NCI-H510A (cell line): ENCODE measurements at places on chromosomes 6 and 20.

DNA sequence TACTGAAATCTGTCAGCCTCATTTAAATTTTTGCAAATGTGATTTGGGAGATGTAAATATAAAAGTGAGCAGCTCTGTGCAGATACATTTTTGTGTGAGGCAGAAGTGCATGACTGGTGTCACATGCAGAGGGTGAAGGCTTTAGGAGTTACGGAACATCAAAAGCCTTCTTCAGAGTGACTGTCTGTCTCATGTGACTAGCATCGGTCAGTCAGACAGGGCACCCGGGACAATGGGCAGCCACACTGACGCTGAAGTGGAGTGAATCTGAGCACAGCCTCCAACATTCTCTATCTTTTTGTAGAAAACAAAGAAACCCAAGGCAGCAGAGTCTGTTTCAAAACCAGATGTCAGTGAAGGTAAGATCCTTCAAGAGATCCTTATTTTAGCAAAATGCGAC is 7.9 kb upstream of the FAM209A start:
- DNase-seq, result no peak

DNA sequence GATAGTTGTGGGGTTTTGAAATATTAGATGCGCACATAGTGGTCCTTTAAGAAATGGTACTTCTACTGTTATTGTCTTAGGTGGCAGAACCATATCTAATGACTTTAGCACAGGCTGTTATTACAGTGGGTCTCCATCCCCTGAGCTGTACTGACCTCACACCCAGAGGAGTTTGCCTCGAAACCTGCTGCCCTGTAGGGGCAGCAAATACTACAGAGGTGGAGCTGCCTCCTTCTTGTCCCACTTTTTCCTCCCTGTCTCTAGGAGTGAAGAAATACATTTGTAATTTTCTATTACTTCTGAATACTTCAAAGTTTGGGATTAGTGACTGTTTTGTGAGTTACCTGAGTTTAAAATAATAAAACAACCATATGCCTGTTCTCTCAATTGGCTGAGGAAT is 8.2 kb downstream of the TRIM31 start:
- no peak for DNase-seq

DNA sequence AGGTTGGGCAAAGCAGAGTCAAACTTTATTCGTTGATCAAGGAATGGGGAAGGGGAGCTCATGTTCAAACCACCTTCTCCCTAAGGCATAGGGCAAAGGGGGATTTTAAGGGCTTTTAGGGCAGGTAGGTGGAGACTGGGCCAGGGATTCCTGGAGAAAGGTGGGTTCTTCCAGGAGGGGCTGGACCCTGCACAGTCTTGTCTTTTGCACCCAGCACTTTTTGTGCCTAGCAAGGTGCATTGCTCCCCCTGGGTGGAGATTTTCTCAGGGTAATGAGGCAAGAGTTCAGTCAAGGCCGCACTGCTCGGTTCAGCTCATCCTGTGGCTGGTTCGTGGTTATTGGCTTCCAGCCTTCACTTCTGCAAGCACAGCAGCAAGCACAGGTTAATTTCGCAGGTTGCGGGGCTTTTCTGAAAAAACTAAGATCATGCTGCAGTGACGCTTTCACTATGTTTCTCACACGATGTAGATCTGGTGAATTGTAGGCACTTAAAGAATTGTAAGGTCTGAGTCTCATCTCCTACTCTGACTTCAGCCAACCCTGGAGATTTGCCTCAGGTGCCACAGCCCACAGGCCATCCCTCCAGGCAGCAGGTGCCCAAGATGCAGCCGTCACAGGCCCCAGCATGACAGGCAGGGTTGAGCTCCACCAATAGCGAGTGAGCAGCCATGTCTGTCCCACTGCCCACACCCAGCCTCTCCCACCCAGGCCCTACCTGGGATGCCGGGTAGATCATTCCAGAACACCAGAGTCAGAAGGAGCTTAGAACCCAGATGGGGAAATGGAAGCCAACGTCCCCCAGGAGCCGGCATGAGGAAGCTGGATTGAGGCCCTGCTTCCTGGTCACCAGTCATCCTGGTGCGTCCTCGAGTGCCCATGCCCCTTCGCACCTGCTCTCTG is 37.1 kb downstream of the SUN5 start:
- DNase-seq, result no peak

- DNase-seq, result no peak
Observed at GRCh38 chr6:105184921-105185320, 5.1 kb upstream of the POPDC3 start.

GRCh38 chr6:161085246-161085645 is 93.7 kb downstream of the MAP3K4 start:
- no peak for DNase-seq

- DNase-seq, result no peak
Observed at GRCh38 chr20:1667502-1668085, 10.0 kb upstream of the SIRPG start.

DNA sequence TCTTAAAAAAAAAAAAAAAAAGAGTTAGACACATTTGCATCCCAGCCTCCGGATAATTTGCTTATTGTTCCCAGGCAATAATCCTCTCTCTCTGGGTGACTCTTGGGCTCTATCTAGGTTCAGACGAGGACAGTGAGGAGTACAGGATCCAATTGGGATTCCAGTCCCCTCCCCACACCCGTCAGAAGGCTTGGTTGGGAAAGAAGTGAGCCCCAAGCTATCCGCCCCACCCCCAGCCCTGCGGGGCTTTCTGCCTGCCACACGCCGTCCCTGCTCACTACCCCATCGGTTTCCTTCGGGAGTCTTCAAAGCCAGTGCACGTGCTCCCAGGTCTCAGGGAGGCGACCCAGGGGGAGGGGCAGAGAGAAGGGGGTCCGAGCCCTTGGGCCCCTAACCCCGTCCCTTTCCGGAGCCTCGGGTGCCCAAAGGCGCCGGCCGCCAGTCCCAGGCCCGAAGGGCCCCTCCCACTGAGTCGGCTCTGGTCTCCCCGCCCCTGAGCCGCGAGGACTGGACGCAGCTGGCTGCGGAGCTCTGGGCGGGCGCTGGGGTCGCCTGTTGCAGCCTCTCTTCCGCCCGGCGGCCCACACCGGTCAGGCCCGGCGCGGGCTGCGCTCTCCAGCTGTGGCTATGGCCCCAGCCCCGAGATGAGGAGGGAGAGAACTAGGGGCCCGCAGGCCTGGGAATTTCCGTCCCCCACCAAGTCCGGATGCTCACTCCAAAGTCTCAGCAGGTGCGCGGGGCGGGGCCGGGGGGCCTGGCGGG is 2.5 kb downstream of the MYMX start:
- peak; percentile 90 for DNase-seq

GRCh38 chr6:44712353-44713111 is 325.0 kb downstream of the CDC5L start:
- DNase-seq, result no peak

GRCh38 chr20:10863337-10864060 is 189.7 kb upstream of the JAG1 start:
- DNase-seq, result no peak

GRCh38 chr20:3645309-3646066 is 17.7 kb downstream of the GFRA4 start:
- peak; percentile 70 for DNase-seq

GRCh38 chr6:105482921-105483320 is 80.0 kb upstream of the PREP start:
- no peak for DNase-seq

GRCh38 chr6:156485150-156485549 is 292.0 kb upstream of the ARID1B start:
- DNase-seq, result no peak

GRCh38 chr6:34025861-34026260 is 120.0 kb downstream of the GRM4 start:
- no peak for DNase-seq

DNA sequence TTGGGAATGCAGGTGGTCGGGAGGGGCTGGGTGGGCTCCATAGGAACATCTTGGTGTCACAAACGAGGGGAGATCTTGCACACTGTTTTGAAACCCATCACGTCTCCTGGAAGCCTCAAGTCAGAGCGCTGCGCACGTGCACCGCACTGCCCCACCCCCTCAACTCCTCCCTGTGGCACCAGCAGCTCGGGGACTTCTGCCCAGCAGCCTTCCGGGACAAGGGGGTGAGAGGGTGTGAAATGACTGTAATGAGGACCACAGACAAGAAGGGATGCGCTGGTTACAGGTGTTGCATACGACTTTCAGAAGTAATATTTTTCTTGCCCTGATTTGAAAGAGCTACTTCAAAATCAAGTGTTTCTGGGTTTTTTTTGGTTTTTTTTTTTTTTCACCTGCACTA is 60.3 kb downstream of the FOXC1 start:
- no peak for DNase-seq

GRCh38 chr6:166036316-166037095 is 131.1 kb downstream of the TBXT start:
- no peak for DNase-seq

DNA sequence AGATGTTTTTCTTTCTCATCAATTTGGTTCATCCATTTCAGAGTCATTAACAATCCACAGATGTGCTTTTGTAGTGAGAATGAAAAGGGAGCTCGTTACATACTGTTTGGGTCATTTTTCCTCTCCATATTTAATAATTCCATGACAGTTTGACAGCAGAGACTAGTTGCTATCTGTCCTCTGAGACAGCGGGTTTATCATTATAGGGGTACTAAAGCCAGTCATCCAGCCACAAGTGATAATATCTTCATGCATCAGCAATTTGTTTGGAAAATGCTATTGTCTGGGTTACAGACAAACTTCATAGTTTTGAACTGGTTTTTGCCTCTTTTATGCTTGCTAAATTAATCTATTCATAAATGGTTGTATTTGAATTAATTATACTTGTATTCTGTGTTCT is 350.6 kb upstream of the FLRT3 start:
- DNase-seq, result no peak

DNA sequence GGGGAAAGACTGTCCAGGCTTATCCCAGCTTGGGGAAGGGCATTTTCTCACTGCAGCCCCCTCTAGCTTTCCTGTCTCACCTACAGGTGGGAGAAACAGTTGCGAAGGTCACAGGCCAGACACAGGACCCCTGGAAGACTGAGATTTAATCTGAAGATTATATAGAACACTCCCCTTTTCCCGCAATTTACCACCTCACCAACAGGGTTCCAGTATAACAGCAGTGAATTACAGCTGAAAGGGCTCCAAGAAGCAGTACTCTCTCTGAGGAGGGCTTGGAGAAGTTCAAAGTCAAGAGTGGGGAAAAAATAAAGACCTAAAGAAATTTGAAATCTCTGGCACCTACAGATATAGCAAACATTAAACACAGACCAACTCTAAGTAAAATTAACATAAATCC is 111.9 kb downstream of the ANKRD60 start:
- DNase-seq, result no peak

- DNase-seq, result peak; percentile 55
Observed at GRCh38 chr6:35728683-35729678, 7.9 kb upstream of the ARMC12 start.

- DNase-seq, result peak; percentile 67
Observed at GRCh38 chr20:22686097-22686496, 101.7 kb upstream of the FOXA2 start.

GRCh38 chr6:13908955-13909381 is 15.8 kb upstream of the RNF182 start:
- DNase-seq, result peak; percentile 25

DNA sequence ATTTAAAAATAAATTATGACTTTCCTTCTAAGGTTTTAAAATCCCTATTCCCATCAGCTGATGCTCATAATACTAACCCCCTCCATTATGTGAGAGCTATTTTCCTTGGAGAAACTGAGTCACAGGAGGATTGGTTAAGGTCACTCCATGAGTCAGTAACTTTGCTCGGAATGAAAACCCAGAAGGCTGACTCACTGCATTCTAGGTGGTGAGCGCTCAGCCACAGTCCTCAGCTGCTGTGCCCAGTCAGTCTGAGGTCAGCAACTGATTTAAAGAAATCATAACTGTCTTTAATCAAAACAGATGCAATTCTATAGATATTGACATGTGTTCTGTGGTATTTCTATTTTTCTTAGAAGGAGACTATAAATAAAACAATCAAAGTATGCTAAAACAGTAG is 359.2 kb downstream of the GJA1 start:
- DNase-seq, result no peak

- no peak for DNase-seq
Observed at GRCh38 chr6:57262901-57263694, 41.0 kb upstream of the RAB23 start.
